ENCODE measurements at places on chromosomes 2 and 18. TPM values are rescaled to one million over a fixed set of nuclear protein-coding genes. Genes with fewer than 3 reads are reported as not detected.

Gene CDCA7
- total RNA-seq: 14.3 TPM

Gene G6PC2
- not detected for total RNA-seq

Gene GULP1
- 51.4 TPM for total RNA-seq

Gene PID1
- 36.7 TPM for total RNA-seq

Gene CCBE1
- 32.6 TPM for total RNA-seq

Gene SULT1C2
- total RNA-seq: 0.41 TPM

Gene EFHD1
- 0.82 TPM for total RNA-seq

Gene EVX2
- not detected for total RNA-seq

Gene C2orf66
- total RNA-seq: not detected

Gene UGT1A5
- total RNA-seq: not detected

Gene UGT1A4
- total RNA-seq: not detected

Gene ZBTB7C
- total RNA-seq: 1.6 TPM

Gene NT5C1B
- total RNA-seq: not detected

Gene TET3
- total RNA-seq: 15.9 TPM

Gene GPR148
- total RNA-seq: not detected

Gene SERPINB5
- total RNA-seq: under 0.01 TPM

Gene DES
- 0.41 TPM for total RNA-seq

Gene SPDYA
- total RNA-seq: 0.82 TPM

Gene PPP1R1C
- under 0.01 TPM for total RNA-seq

Gene FHOD3
- total RNA-seq: 46.9 TPM

Gene HOXD9
- total RNA-seq: not detected

Gene CD302
- total RNA-seq: 1.6 TPM

Measured in frontal cortex (tissue), 4 donors.